Vagina (tissue), 2 donors: ENCODE measurements at places on chromosomes 4 and X.
A peak's percentile ranks its signal among the peaks of the same experiment; 100 is the strongest.

DNA sequence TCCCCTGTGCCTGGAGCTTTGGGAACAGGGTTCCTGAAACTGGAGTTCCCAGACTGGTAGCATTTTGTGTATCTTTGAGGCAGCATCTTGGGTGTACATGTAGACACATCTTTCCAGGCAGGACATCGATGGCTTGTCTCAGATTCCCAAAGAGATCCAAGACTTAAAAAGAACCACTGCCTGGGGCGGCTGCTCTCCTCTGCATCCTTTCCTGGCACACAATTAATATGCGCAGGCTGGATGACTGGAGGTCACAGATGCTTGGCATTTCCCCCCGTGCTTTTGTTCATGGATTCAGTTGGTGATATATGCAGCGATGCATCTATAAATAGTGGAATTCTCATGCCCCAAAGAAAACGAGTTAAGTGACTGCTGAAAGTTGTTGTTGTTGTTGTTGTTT, 80.5 kb downstream of the CLDN34 start:
- H3K27me3 ChIP-seq: no peaks in the 10 kb centered on the region
- H3K4me1 ChIP-seq: peaks cover 33% of the 10 kb centered on the region
- no peak for DNase-seq
- H3K4me3 ChIP-seq: no peak overlapping the region

GRCh38 chr4:169175476-169175875, 95.3 kb downstream of the SH3RF1 start:
- H3K27me3 ChIP-seq: no peaks in the 10 kb centered on the region
- no peak for DNase-seq
- no peak overlapping the region for H3K27ac ChIP-seq
- H3K4me1 ChIP-seq: peaks cover 8% of the 10 kb centered on the region
- no peak overlapping the region for H3K4me3 ChIP-seq
- H3K36me3 ChIP-seq: no peaks in the 10 kb centered on the region

DNA sequence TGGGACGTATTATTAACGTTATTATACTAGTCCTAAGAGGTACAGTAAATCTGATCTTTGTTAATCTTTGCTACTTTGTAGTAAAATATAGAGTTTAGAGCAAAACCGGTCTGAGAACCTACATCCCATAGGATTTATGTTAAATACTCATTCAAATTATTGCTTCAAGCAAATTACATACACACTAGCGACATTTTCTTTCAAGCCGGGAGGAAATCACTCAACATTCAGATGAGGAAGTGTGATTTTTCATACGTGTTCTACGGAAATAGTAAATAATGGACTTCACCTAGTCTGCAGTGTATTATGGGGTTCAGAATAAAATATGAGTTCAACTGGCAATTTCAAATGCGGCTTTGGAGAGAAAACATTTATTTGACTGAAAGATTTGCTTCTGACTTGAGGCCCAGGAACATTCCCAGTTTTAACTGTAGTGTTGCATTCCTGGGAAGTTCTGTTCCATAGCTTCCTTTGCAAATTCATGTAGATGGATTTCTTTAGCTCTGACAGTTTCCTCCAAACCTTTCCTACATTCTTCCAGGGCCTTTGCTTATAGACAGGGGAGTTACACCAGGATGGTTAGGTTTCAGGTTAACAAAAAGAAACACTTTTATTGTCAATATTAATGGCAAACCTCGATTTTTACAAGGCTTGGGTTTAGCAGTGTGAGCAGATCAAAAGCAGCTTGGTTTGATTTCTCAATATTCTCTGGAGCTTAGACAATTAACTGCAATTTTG, 5.3 kb upstream of the HAND2 start:
- H3K36me3 ChIP-seq: no peaks in the 10 kb centered on the region
- H3K4me3 ChIP-seq: no peak overlapping the region
- H3K27ac ChIP-seq: peak overlapping the region; percentile 65
- H3K4me1 ChIP-seq: peaks cover 23% of the 10 kb centered on the region

- peaks cover 27% of the 10 kb centered on the region for H3K4me1 ChIP-seq
- H3K27ac ChIP-seq: no peak overlapping the region
- H3K27me3 ChIP-seq: no peaks in the 10 kb centered on the region
- H3K4me3 ChIP-seq: no peak overlapping the region
- no peak for DNase-seq
- no peaks in the 10 kb centered on the region for H3K36me3 ChIP-seq
Observed at GRCh38 chr4:4754641-4755040, 104.8 kb upstream of the MSX1 start.

DNA sequence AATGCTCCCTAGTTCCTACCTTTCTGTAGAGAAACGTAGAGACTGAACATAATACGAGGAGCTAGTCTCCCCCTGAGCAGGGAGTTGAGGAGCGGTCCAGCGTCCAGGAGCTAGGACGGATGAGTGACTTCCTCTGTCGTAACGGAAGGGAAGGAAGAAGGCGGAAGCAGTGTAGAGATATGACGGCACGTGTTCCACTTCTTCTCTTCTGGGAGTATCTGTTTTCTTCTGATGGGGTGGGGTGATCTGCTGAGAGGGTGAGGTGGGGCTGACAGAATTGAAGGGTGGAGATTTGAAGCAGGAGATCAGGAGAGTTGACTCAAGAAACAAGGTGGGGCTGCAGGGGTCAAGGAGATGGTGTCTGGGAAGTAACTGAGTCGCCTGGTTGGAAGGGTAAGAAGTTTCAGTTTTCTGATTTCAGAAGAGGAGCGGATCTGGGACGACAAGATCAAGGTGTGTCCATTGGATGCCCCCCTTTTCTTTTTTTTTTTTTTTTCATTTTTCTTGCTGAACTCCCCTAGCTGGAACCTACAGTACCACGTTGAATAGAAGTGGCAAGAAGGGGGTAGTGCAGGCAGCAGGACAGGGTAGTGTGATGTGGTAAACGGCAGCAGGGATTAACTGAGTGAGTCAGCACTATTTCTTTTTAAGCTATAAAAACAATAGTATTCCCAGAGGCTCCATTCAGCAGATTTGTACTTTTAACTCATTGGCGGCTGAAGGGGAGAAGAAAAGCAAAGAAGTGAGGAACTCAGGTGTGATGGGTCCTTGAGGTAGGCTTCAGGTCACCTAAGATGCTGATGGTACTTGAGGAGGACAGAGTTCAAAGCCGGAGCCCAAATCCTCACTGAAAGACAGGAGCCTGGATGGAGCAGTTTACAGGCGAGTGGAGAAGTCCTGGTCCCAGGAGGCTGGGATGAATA, 50.8 kb upstream of the SETD7 start:
- no peak for DNase-seq
- H3K27me3 ChIP-seq: no peaks in the 10 kb centered on the region
- H3K36me3 ChIP-seq: no peaks in the 10 kb centered on the region
- H3K27ac ChIP-seq: peak overlapping the region; percentile 53
- peak overlapping the region; percentile 26 for H3K4me3 ChIP-seq

GRCh38 chr4:161252520-161253141, 911.2 kb downstream of the FSTL5 start:
- DNase-seq: no peak
- H3K4me1 ChIP-seq: no peaks in the 10 kb centered on the region
- no peaks in the 10 kb centered on the region for H3K27me3 ChIP-seq
- no peak overlapping the region for H3K27ac ChIP-seq
- H3K4me3 ChIP-seq: no peak overlapping the region
- H3K36me3 ChIP-seq: no peaks in the 10 kb centered on the region

- DNase-seq: no peak
- peaks cover 14% of the 10 kb centered on the region for H3K4me1 ChIP-seq
- no peak overlapping the region for H3K27ac ChIP-seq
- H3K27me3 ChIP-seq: no peaks in the 10 kb centered on the region
Observed at GRCh38 chr4:168761066-168761465, 249.0 kb downstream of the CBR4 start.

- no peak overlapping the region for H3K4me3 ChIP-seq
- no peaks in the 10 kb centered on the region for H3K36me3 ChIP-seq
- DNase-seq: no peak
- peaks cover 9% of the 10 kb centered on the region for H3K4me1 ChIP-seq
- no peaks in the 10 kb centered on the region for H3K27me3 ChIP-seq
Observed at GRCh38 chr4:138003248-138003647, 238.9 kb downstream of the SLC7A11 start.

- no peaks in the 10 kb centered on the region for H3K27me3 ChIP-seq
- no peak for DNase-seq
- no peak overlapping the region for H3K27ac ChIP-seq
- no peak overlapping the region for H3K4me3 ChIP-seq
- H3K36me3 ChIP-seq: no peaks in the 10 kb centered on the region
Observed at GRCh38 chr4:81826817-81827424, 355.2 kb upstream of the RASGEF1B start.
